CD4-positive, alpha-beta T cell treated with Interleukin-17A for 4 hours (primary cell): ENCODE measurements at places on chromosomes 1 and 21.

DNA sequence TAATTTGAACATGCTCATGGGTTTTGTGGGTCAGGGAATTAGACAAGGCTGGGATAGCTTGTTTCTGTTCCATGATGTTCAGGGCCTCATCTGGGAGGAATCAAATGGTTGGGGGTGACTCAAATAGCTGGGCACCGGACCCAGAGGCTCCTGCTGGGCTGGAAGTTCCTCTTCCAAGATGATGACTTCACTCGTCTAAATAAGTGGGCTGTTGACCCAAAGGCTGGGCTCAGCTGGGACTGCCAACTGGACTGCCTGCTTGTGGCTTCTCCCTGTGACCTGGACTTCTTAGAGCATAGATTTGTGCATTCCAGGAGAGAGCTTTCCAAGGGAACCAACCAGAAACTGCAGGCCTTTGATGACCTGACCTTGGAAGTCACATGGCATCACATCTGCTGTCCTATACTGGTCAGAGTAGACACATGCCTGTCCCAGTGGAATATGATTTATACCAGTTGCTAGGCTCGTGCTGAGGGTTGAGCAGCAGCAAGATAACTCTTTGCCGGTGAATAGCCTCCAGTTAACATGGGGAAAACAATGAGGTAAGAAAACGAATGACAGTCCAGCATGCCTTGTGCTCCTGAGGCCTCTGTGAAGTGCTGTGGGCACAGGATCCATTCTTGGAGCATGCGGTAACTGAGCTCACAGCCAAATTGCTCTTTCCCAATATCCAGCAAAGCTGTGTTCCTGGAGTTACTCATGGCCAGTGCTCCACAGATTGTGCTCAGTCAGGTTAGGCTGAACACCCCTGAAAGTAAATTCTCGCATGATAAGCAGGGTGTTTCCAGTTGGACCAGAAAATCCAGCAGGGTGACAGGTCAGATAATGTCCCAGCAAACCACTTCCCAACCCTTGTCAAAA lies 272.9 kb upstream of the TMEM51 start:
- no peak for DNase-seq

GRCh38 chr1:245856944-245857531 lies 650.0 kb downstream of the SMYD3 start:
- DNase-seq: no peak

GRCh38 chr21:41250519-41250918 lies 66.1 kb upstream of the FAM3B start:
- DNase-seq: no peak

DNA sequence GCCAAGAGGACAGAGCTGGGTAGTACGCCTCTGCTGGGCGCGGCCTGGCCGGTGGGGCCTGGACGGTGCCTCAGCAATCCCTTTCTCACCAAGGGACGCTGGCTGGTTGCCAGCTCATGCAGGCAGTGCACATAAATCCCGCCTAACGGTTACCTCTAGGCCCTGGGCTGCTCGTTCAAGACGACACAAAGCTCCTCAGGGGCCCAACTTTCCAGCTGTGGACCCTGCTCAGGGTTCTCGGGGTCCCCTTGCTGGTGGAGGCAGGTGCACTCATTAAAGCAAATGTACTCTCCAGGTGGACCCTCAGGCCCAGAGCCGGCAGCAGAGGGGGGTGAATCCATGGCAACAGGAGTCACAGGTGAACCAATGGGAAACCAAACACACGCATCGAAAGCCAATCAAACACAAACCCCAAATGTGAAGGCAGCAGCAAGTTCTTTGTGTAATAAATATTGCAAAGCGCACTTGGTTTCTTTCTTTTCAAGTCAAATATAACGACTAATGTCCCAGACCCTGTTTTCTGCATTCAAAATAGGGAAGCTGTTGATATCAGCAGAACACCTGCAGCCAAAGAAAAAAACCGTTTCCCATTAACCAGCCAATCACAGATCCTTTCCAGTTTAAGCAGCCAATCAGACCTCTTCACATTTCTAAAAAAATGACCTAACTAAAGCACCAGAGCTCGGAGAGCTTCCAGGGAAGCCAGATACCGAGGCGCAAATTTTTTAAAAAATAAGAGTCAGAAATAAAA lies 26.1 kb upstream of the CLSTN1 start:
- DNase-seq: peak; percentile 14

GRCh38 chr1:153791648-153792253 lies 16.5 kb downstream of the SLC27A3 start:
- no peak for DNase-seq

DNA sequence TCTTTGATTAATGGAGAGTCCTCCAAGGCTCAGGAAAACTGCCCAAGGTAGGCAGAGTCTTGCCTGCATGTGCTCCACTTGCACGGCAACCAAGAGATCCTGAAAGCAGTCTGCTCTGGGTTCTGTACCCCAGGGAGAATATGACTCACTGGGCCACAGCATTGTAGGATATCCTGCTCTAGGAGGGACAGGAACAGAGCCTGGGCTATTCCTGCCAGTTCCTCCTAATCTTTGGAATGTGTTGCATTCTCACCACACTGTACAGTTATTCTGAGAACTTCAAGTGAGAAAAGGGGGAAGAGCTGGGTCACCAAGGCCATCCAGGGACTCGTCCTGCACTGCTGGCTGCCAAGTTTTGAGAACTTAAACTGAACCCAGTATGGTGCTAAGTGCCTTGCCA lies 278.5 kb downstream of the MATN1 start:
- DNase-seq: no peak

- no peak for DNase-seq
Measured at GRCh38 chr1:236067854-236068454, 3.1 kb upstream of the NID1 start.

- no peak for DNase-seq
Measured at GRCh38 chr1:62452951-62453350, 16.1 kb downstream of the USP1 start.

- no peak for DNase-seq
Measured at GRCh38 chr1:26468911-26469310, 3.3 kb upstream of the HMGN2 start.

GRCh38 chr1:85427849-85428248 lies 37.1 kb downstream of the DDAH1 start:
- DNase-seq: no peak

DNA sequence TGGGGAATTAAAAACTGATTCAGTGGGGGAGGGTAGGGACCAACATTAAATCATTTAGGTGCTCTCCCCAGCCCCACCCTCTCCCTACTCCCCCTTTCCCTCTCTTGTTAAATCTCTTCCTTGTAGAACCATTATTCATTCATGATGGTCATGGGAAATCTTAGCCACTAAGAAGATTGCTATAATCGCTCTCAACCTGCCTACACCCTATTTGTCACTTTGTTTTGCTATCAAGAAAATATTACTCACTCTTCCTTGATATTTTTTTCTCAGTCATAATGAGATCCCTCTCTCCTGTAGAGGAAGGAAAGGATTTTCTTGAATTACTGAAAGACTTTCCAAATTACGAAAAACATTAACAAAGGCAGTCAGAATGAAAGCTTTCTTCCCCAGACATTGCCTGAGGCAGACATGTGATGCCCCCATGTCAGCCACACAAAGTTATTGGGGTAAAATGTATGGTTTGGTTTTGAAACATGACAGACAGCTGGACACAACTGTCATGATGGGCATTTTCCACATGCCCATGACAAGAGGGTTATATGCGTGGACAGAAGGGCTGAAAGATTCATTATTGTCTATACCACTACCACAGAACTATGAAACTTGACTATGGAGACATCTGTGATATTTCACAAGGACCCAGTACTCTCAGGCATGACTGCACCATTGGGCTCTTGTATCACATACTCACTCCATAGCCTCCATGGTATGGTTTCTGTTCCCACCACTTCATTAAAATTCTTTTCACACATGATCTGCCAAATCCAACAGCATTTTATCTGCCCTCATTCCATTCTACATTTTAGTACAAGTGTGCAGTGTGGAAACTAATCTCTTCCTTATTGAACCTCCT lies 420.1 kb downstream of the DISC1 start:
- DNase-seq: no peak

DNA sequence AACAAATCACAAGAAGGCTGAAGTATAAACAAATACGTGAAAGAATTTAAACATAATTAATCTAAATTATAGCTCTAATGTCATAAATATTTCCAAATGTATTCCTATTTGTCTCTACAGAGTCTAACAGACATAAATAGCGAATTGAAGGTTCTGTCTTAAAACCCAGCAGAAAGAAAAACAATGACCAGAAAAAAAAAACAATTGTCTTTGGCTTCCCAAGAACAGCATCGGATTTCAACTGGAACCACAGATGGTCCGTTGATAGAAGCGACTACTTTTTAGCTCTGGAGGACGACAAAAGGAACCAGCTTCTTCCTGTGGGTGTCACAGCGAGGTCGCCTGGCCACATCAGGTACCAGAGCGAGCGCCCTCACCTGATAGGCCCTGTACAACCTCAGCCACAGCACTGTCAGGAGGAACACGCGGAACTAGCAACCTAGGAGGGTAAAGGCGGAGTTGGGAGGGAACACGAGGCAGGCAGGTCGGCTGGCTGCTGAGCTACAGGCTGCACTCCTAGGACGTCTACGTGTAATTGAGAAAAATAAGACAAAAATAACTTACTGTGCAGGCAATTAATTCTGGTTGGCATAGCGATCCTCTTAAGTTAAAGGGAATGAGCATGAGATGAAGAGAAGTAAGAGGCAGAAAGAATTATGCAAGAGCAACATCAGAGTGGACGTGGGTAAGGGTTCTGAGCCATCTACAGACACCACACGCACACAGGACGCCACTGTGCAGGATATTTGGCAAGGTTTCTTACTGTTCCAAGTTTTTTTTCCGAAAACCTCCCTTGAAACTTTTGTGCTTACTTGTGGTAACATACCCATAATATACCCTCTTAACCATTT lies 16.7 kb upstream of the PRDM15 start:
- peak; percentile 67 for DNase-seq

GRCh38 chr1:155062151-155062686 lies 1.3 kb upstream of the EFNA4 start:
- no peak for DNase-seq

- DNase-seq: no peak
Measured at GRCh38 chr1:181152892-181153633, 64.6 kb downstream of the IER5 start.

- DNase-seq: no peak
Measured at GRCh38 chr1:209106861-209107260, 476.7 kb upstream of the CAMK1G start.

GRCh38 chr1:33736496-33736895 lies 127.4 kb upstream of the HMGB4 start:
- DNase-seq: no peak

DNA sequence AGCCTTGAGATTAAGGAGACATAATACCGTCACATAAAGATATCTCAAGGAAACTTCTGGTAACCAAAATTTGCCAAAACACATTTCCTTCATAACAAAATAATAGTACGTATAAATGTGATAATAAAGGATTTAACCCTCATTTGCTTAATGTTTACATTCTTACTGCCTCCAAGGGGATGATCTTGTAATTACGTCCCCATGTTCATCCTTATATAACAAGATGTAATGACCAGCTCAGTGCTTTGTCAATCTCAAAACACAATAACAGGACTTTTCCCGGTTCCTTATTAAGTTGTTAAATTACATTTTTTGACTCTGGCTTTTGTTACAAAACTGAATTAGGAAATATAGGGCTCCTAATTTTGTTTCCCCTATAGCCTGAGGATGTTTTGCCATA lies 41.3 kb upstream of the UHMK1 start:
- DNase-seq: no peak

DNA sequence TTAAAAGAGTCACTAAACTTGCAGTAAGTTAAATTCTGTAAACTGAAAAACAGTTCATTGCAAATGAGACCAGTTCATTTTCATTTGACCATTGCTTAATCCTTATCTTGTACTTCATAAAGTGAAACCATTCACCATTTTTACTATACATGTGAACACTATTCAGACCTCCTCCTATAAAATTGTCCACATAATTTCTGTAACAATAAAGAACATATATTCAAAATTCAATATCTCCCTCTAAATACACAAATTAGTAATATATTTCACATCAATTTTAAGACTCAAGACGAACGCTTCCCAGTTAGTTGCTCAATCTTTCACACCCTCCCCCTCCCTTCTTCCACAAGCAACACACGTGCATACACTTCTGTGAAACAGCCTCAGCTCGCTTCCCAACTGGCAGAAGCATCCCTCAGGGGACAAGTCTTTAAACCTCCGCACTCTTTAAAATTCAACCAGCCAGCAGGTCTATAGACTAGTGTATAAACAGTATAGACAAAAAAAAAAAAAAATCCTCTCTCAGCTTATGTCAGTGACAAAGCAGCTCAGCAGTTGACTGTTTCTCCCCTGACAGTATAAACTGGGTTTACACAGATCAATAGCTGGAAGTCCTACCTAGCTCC lies 99.6 kb downstream of the DENND1B start:
- DNase-seq: no peak

DNA sequence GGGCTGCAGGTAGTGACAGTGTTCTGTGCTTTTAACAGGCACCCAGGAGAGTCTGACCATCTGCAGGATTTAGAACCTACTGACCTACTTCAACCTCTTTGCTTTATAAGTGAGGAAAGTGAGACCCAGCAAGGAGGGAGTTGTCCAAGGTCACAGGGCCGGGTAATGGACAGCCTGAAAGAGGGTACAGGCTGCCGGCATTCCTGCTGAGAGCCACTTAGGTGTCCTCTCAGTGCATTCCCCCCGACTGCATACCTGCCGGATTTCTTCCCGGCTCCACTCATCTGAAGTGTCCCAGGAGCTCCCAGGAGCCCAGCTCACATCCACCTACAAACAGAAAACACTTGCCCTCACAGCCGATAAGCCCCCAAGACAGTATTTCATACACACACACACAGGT lies 13.9 kb downstream of the PHLDA3 start:
- DNase-seq: no peak

- no peak for DNase-seq
Measured at GRCh38 chr1:160608057-160608456, 28.8 kb upstream of the CD84 start.

- no peak for DNase-seq
Measured at GRCh38 chr1:117580436-117580835, 25.4 kb upstream of the TENT5C start.

DNA sequence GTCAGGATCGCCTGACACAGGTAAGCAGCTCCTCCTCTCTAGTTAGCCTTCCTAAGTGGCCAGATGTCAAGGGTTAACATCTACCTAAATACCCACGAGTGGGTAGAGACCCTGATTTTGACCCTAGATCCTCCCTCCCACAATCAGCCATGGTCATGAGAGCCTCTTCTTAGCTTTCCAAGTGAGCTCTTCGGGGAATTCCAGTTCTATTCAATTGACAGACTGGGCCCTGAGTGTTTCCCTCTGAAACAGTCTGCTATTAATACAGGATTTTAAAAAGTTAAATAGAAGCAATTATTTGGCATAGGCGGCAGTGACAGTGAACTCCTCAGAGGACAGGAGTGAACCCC lies 28.1 kb downstream of the C2CD2 start:
- peak; percentile 15 for DNase-seq

GRCh38 chr1:213714645-213715044 lies 273.1 kb upstream of the PROX1 start:
- DNase-seq: no peak
